ENCODE measurements at places on chromosomes 7 and 10.

- no peak for DNase-seq
Observed at GRCh38 chr7:137989094-137989493, 12.8 kb downstream of the CREB3L2 start.

GRCh38 chr7:142488036-142488633 is 230.3 kb upstream of the PRSS58 start:
- no peak for DNase-seq

GRCh38 chr10:44927352-44927751 is 16.2 kb downstream of the TMEM72 start:
- DNase-seq: no peak

DNA sequence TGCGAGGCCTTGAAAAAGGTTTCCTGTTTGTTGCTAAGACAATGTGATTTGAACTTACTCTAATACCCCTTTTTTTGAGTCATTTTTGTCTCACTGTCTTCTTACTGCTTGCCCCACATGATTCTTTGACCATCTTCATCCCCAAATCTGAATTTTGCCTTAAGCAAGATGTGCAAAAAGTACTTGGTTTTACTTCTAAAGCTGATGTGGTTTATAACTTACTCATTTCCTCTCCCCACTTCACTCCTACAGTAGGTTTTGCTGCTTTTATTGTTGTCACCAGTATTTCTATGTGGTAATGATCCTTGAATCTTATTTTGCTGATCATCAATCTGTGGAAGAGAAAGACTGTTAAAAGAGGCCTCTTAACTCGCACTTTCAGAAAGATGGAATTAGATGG is 396.4 kb downstream of the SDK1 start:
- no peak for DNase-seq

GRCh38 chr10:117374506-117375359 is 507 bp downstream of the PDZD8 start:
- no peak for DNase-seq

- DNase-seq: no peak
Observed at GRCh38 chr7:150369748-150370501, 1.3 kb downstream of the REPIN1 start.
